ENCODE measurements at places on chromosomes 11 and 22.

DNA sequence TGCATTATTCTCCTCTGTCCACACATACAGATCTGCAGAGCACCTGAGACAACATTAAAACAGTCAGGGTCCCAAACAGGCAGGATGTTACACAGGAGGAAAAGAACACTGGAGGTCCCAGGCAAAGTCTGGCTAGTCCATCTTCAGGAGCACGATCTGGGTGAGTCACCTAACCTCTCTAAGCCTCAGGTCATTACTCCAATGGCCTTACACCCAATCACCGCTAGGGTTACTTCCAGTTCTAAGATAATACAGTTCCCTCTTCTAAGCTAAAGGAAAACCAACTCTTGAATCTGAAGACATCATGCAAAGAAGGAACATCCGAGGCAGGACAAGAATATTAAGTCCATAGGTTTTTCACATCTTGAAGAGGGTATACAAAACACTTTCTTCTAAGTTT lies 24.5 kb downstream of the ASCC2 start:
- DNase-seq, result no peak

GRCh38 chr11:117917591-117918151 lies 11.5 kb downstream of the TMPRSS13 start:
- DNase-seq, result no peak

DNA sequence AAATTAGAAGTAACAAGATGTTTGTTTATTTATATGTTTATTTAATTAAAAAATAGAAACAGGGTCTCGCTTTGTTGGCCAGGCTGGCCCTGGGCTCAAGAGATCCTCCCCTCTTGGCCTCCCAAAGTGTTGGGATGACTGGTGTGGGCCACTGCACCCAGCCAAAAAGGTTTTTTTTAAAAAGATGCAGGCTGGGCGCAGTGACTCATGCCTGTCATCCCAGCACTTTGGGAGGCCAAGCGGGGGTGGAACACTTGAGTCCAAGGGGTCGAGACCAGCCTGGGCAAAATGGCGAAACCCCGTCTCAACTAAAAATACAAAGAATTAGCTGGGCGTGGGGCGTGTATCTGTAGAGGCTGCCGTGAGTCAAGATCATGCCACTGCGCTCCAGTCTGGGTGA lies 13.4 kb downstream of the DRD4 start:
- no peak for DNase-seq

- no peak for DNase-seq
Observed at GRCh38 chr11:47668665-47669064, 26.3 kb upstream of the MTCH2 start.

DNA sequence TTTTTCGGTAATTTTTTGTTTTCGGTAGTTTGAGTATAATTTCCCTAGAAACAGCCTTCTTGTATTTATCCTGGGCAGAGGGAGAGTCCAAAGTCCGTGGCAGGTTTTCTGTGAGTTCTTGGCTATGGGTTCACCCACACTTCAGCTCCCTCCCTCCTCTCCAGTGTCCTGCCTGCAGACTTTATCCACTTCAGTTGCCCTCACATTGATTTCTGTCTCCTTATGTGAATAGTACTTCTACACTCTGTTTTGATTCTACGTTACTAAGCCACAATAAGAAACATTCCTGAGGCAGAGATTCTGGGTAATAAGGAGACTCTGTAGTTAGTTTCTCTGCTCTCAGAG lies 868.6 kb downstream of the METTL15 start:
- DNase-seq, result no peak

GRCh38 chr11:72573072-72573854 lies 101.0 kb downstream of the PDE2A start:
- no peak for DNase-seq

DNA sequence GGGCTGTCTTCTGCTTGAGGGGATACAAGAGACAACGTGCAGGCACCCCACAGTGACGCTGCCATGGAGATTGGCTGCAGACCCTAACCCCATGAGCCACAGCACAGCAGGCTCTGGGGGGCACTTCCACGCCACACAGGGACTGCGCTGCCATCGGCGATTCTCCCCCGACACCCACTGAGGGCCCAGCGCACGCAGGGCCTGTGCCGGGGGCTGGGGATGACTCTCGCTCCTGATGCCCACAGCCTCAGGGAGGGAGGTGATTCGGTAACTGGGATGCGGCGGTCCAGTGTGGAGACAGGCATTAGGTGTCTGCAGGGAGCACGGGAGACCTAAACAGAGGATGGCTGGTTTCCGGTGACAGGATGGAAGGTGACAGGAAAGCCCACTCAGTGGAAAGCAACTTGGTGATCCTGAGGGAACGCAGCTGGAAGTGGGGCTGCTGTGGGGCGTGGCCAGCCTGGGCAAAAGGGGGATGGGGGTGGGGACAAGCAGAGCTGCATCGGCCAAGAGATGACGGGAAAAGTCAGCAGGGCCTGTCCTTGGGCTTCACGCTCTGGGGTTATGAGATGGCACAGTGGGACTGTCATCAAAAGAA lies 37.7 kb downstream of the EFCAB6 start:
- no peak for DNase-seq

GRCh38 chr11:7692426-7692825 lies 13.9 kb downstream of the OVCH2 start:
- no peak for DNase-seq

DNA sequence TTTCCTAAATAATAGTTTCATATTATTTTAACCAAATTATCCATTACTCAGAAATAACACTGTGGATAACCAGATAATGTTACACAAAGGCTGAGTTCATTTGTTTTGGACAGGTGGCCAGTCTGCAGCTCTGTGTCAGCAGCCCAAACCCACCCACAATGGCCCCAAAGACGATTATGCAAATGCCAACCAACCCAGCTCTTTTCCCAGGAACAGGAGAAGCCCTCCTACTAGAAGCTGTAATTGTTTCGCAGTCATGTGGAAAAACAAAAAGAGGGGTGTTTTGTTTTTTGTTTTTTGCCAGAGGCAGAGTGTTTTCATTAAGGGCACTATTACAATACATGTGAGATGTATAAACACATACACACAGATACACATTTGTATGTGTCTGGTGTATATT lies 102.1 kb downstream of the FCHSD2 start:
- DNase-seq, result no peak

DNA sequence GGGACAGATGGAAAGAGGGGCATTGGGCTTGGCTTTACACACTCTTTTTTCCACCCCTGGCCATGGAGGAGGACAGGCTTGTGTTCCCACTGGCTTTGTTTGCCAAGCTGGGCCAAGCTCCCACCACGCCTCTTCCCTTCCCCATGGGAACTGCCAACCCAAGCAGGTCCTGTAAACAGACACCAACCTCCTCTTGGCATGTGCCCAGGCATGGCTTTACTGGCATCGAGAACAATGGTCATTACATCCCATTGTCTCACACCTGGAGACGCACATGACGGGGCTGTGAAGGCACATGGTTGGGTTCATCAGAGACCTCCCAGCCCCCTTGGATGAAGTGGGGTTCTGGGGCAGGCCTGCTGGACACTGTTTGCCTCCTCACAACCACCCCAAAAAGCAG lies 11.7 kb downstream of the SEC14L3 start:
- DNase-seq, result no peak

GRCh38 chr11:117906710-117907109 lies 22.5 kb downstream of the TMPRSS13 start:
- no peak for DNase-seq

DNA sequence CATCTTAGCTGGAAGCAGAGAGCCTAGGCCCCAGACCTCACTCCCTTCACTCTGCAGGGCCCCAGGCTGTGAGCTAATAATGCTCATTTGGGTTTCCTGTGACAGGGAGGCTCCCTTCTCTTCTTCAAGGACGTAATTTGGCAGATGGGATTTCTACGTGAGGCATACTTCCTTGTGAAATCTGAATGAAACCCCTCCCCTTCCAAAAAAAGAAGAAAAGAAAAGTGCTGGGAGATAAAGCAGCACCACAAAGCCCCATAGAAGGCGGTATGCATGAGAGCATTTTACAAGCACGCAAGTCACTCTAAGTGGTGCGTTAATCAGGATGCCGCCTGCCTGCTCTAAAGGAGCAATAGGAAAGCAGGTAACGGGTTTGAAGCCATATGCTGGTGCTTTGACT lies 5.7 kb downstream of the P2RX3 start:
- no peak for DNase-seq

- DNase-seq, result no peak
Observed at GRCh38 chr22:38262051-38262795, 10.6 kb downstream of the TMEM184B start.

DNA sequence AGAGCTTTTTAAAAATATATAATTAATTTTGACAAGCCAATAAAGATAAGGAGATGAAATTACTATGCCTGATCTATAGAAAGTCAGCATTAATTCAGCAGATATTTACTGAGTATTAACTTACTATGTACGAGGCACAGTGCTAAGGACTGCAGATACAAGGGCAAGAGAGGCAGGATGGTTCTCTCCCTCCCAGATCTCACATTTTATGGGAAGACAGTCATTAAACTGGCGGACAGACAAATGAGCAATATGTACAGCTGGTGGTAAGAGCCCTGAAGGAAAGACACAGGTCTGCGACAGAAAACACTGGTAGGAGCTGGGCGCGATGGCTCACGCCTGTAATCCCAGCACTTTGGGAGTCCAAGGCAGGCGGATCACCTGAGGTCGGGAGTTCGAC lies 36.8 kb downstream of the MCHR1 start:
- DNase-seq, result no peak

GRCh38 chr22:23306438-23306921 lies 126.2 kb downstream of the BCR start:
- no peak for DNase-seq

GRCh38 chr22:50206599-50206998 lies 5.8 kb downstream of the SELENOO start:
- DNase-seq, result no peak

GRCh38 chr11:130629039-130629438 lies 180.6 kb downstream of the ADAMTS15 start:
- no peak for DNase-seq

GRCh38 chr11:120936356-120936755 lies 87.5 kb upstream of the TBCEL start:
- no peak for DNase-seq

DNA sequence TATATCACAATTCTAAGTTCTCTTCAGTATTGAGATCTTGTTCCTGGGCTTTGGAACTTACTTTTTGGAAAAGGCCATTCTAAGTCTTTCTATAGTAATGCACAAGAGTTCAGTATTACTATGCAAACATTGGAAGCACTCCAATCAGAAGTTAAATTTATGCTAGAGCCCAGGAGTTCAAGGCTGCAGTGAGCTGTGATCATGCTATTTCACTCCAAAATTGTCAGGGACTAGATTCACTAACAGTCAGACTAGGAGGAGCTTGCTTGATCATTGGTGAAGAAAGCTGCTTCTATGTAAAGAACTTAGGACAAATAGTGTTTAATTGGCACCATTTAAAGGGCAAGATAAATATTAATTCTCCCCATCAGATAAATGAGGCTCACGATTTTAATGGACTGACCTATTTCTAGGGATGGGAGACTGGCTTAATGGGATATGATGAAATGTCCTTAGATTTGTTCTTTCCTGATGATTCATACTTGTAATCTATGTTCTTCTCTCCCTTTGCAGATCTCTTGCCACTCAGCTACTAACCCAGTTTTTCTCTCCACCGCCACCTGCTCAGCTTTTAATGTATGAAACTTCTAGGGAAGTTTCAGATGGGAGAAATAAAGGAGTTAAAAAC lies 32.6 kb upstream of the TMEM123 start:
- no peak for DNase-seq

GRCh38 chr11:16738947-16739815 lies 734 bp downstream of the C11orf58 start:
- no peak for DNase-seq
